ENCODE measurements at places on chromosomes 2 and 18. TPM values are rescaled to one million over a fixed set of nuclear protein-coding genes. Genes with fewer than 3 reads are reported as not detected.

DNA sequence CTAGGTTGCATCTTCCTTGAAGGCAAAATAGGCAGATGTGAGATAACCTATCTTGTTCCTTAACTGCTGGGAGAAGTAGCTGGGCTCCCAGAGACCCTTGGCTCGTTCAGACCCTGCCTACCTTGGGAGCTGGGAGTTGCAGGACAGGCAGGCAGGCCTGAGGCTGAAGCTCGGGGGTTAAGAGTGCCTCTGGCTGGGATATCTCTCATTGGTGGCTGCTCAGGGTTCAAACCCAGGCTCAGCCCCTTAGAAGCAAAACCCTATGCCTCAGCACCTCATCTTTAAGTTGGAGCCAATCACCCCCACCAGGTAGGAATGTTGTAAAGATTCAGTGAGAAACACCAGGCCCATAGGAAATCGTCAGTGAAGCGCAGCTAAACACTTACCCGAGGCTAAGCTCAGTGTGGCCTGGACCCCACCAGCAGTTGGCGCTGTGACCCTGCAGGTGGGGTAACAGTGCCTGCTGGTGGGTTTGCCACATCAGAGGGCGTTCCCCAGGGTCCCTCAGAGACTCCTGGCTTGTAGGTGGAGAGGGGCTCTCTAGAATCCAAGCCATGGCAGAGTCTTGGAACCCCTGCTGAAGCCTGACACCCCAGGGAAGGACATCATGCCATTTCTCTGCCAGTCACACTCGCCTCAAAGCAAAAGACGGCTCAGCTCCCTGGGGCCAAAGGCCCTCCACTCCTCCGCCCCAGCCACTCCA lies 54.6 kb upstream of the GPR17 start:
- DNase-seq, result peak; percentile 65

- DNase-seq, result no peak
These were observed 425.8 kb upstream of the SYT4 start for GRCh38 chr18:43703050-43703449.

Gene VPS54
- 32.8 TPM for total RNA-seq

DNA sequence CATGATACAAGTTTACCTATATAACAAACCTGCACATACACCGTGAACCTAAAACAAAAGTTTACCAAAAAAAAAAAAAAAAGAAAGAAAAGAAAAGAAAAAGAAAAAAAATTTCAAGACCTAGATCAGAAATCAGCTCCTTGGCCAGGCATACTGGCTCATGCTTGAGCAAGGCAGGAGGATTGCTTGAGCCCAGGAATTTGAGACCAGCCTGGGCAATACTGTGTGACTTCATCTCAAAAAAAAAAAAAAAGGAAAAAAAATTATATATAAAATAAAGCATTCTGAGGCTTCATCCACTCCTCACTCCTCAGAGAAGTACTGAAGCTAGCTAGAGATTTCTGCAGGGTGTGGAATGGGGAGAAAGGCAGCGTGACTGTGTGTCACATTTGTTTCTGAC lies 11.8 kb upstream of the PROC start:
- DNase-seq, result no peak

Gene AGXT
- total RNA-seq, result not detected

Gene MAPRE3
- total RNA-seq, result 0.50 TPM

- no peak for DNase-seq
These were observed 102.1 kb upstream of the PGAP1 start for GRCh38 chr2:197028633-197029032.

Gene ANKRD62
- not detected for total RNA-seq

Gene ADD2
- not detected for total RNA-seq

DNA sequence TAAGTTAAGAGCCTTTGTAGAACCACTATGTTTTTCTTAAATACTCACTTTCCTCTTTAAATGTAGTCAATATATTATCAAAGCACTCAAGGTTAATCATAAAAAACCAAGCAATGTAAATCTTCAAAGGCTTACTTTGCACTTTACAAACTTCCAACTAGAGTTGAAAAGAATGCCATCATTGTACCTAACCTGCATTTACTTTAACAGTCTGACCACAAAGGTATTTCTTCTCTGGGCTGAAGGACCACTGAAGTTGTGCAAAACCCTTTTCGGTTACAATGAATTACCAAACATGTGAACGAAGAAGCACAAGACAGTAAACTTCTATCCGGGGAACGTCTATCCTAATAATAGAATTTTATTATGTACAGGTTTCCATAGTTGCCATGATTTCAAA lies 3.0 kb downstream of the HNRNPLL start:
- no peak for DNase-seq

- DNase-seq, result no peak
These were observed 34.6 kb upstream of the RNF125 start for GRCh38 chr18:31983976-31984375.

Gene WNT6
- total RNA-seq, result not detected

Gene SCN3A
- total RNA-seq, result 0.19 TPM

GRCh38 chr18:34544930-34545329 lies 165.2 kb upstream of the DTNA start:
- no peak for DNase-seq

Gene DRC1
- not detected for total RNA-seq

DNA sequence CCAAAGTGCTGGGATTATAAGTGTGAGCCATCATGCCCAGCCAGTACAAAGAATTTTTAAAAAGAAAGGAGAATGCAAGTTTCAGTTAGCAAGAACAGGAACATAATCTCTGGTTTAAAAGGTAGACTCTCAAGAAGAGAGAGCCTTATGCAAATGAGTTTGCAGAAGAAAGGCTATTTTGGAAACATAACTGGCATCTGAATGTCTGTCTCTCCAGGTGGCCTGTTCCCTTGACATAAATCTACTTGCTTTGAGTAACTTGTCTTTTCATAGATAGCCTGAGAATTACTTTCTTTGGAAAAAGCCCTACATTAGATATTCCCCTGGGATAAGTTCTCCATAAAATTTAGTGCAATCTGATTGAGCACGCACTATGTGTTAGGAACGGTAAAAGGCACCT lies 109.6 kb downstream of the ICOS start:
- DNase-seq, result no peak

Gene MYO7B
- 1.8 TPM for total RNA-seq

Gene UGT1A10
- not detected for total RNA-seq

- DNase-seq, result peak; percentile 32
These were observed 114.1 kb downstream of the NDUFA10 start for GRCh38 chr2:239910851-239911640.

- DNase-seq, result no peak
These were observed 1.1 kb downstream of the ROCK2 start for GRCh38 chr2:11343368-11343649.

DNA sequence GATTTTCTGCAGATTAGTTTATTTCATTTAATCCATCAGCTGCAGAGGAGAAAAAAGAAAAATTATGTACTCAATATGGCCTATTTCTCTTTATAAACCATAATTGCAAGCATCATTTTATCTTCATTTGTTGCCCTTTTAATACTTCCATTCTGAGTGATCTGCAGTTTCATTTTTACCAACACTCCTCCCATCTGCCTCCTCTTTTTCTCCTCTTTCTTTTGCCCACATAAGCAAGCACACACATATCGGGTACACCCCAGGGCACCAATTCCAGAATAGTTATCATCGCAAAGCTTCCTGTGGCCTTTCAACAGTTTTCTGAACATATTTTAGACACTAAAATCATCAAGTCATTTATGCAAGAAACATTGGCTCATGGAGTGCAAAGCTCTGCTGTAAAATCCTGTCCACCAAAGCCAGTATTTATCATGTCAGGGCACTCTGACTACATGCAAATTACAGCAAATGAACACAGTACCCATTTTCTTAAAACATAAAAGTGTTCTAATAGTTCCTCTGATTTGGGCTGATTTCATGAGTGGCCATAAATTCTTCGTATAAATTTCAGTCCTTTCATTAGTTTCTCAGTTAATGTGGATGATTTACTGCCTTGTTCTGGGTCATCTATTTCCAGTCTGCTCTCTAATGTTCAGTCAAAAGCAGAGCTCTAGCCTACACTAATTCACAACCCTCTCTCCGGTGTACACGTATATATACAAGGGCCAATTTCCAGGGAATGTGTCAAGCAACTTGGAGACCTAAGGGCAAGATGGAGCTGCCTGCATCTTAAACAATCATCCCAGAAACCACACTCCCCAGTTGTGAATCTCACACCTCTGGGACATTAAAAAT lies 281.3 kb downstream of the STK39 start:
- DNase-seq, result no peak

GRCh38 chr2:203808046-203808750 lies 59.4 kb upstream of the CTLA4 start:
- DNase-seq, result peak; percentile 83

GRCh38 chr2:25608718-25609117 lies 64.7 kb downstream of the DTNB start:
- DNase-seq, result no peak

DNA sequence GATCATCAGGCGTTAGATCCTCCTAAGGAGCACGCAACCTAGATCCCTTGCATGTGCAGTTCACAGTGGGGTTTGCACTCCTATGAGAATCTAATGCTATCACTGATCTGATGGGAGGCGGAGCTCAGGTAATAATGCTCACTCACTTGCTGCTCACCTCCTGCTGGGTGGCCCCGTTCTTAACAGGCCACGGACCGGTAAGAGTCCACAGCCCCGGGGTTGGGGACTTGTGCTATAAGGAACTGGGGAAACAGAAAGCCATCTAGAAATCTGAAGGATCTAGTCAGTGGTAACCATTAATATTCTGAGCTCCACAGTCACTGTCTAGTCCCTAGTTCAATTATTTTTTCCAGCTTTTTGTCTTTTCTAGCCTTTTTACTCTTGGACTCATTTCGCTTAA lies 44.7 kb upstream of the GAREM2 start:
- DNase-seq, result no peak

GRCh38 chr2:113974727-113975126 lies 84.8 kb downstream of the ACTR3 start:
- DNase-seq, result no peak

DNA sequence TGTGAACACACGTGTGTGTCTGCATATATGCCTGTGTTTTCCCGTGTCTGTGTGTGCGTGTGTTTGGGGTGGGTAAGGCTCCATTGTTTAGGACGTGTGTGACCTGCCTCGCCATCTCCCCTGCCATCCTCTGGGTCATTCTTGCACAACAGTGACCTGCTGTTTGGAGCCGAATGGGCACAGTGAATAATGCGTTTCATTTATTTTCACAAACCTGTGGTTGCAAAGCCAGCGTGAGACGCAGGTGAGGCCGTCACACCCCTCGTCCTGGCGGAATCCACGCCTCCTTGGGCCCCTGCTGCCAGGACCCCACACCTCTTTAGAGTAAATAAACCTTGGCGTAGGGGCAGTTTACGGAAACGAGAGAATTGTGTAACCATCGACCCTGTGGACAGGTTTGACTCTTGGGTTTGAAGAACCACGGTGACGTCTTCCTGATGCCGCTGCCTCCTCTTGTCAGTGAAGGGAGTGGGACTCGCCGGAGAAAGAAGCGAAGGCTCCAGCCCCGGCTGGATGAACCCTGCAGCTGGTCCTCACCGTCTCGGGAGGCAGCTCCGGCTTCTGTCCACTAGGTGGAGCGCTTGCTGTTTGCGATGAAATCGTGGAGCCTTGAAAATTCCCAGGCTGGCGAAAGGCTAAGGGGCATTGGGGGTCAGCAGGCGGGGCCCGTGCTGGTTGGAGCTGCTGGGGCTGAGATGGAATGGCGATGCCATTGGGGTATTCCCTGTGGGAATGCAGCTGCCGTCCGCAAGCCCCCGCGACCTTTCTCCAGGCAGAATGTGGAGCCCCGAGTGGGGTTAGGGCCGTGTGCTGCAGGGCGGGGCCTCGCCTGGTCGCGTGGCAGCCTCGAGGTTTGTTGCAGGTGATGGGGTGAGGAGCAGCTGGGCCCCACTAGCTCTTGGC lies 81.1 kb downstream of the RTP5 start:
- DNase-seq, result peak; percentile 65

- no peak for DNase-seq
These were observed 22.1 kb downstream of the CERS6 start for GRCh38 chr2:168478206-168478605.

Gene EPAS1
- 13.1 TPM for total RNA-seq

DNA sequence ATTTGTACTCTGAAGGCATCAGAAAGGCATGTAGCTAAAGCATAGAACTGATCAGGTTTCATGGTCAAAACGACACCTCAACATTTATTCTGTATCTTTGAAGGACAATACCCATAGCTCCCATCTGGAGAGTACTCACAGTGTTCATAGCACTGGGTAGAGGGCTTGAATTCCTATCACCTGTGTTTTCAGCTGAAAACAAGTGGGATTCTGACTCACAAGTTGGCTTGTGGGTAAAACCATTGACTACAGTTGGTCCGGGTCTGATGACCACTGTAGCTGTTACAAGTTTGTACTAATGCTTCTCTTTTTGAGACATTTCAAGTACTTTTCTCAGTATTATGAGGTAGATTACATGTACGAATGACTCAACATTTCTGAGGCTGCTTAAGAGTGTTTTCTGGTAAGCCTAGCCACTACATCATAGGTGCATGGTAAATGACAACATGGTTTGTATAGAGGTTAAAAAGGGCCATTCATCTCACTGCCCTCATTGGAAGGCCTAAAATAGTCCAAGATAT lies 68.6 kb upstream of the PELI1 start:
- DNase-seq, result peak; percentile 65

DNA sequence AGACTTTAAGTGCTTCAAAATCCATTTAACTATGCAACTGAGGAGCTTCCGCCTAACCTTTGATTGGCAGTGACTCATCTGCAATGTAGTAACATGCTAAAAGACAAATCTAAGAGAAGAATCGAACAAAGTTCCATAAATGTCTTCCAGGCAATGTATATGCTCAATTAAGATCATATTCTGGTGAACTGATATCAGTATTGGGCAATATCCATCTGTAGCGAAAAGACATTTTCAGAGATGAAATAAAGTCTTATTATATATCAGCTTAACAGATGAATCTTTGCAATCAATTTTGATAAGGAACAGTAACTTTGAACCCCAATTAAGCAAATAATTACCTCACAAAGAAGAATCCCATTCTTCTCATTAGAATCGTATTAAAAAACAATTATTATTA lies 11.6 kb downstream of the ZC3H8 start:
- DNase-seq, result no peak

GRCh38 chr2:166901336-166901735 lies 13.1 kb downstream of the XIRP2 start:
- no peak for DNase-seq

- no peak for DNase-seq
These were observed 13.5 kb downstream of the PASK start for GRCh38 chr2:241135737-241136136.

DNA sequence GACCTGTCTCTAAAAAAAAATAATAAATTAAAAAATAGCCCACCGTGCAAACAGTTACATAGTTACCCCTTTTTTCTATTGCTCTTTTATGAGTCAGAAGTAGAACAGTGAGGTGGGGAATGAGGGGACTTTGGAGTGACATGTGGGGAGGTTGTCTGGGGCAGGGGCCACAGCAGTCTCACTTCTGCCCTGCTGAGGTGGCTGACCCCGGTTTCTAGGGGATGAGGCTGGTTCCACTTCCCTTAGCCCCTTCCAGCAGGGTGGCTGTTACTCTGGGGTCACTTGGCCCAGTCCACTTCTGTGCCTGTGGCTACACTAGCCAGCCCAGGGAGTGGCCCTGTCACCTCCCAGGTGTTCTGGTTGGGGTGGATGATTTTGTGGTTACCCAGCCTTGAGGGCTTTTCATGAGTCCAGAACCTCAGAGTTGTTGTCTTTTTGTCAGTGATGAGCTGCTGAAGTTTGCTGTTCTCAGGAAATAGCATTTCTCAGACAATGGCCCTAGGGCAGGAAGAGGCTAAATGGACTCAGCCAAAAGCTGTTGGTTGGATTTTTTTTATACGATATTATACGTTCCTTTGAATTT lies 28.0 kb upstream of the SCLY start:
- no peak for DNase-seq

Gene CTAGE1
- 0.11 TPM for total RNA-seq

GRCh38 chr2:12657560-12657959 lies 59.2 kb upstream of the TRIB2 start:
- no peak for DNase-seq

Gene LAMA1
- total RNA-seq, result 6.4 TPM
